ENCODE measurements at places on chromosomes 16 and 17.

GRCh38 chr17:81817758-81818147 lies 13.8 kb downstream of the GCGR start:
- no peak for DNase-seq

- no peak for DNase-seq
Observed at GRCh38 chr17:21353326-21354010, 22.7 kb upstream of the KCNJ12 start.

DNA sequence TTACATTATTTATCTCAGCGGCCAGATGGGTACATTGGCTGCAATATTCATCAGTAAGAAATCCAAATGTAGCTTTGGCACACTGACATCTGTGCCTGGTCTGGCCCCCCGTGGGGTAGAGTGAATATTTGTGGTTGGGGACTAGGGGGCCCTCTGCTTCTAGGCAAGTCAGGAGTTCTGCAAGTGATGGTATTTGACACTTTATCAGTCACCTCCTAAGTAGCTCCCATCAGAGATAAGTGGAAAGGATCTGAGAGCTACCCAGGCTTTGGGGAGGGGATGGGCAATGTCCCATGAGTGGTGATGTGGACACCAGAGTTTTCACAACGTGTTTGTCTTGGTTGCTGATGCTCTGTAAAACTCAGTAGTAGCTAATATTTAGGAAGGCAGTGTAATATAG lies 609.9 kb upstream of the RBFOX1 start:
- no peak for DNase-seq

- DNase-seq: no peak
Observed at GRCh38 chr17:1648173-1648962, 1.3 kb downstream of the RILP start.

DNA sequence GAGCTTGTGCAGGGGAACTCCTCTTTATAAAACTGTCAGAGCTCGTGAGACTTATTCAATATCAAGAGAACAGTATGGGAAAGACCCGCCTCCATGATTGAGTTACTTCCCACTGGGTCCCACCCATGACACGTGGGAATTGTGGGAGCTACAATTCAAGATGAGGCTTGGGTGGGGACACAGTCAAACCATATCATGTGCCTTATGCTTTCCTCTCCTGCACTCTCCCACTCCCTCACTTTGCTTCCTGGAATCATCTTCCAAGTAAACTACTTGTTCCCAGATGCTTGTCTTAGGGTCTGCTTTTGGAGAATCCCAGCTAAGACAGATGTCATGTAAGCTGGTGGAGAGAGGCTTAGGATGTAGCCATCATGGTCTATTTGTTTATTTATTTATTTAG lies 271.2 kb downstream of the HAPSTR1 start:
- DNase-seq: no peak

GRCh38 chr17:56798916-56799315 lies 34.8 kb downstream of the C17orf67 start:
- no peak for DNase-seq

Measured in stimulated activated CD4-positive, alpha-beta T cell treated with anti-CD3 and anti-CD28 coated beads, Interleukin-12 subunit alpha, Interleukin-12 subunit beta, amount 100 ng/mL, for 24 hours (primary cell).